Right lobe of liver (tissue), 6 donors: ENCODE measurements at places on chromosomes 3 and 15. TPM values are rescaled to one million over a fixed set of nuclear protein-coding genes. Genes with fewer than 3 reads are reported as not detected.

DNA sequence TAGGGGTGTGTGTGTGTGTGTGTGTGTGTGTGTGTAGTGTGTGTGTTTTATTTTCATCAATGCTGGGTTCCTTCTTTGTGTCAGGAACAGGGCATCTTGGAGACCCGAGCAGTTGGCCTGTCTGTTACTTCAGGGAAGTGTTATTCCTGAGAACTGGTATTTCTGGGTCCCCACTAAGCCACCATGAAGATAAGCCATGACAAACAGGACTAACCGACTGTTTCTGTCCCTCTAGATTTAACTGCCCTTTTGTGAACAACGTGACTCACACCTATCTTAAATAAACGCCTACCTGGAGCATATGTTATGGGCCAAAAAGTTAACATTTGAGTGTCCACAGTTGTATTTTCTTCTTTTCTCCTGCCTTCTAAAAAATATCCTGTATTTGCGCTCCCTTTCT lies 19.5 kb downstream of the SIDT1 start:
- DNase-seq, result no peak

VPS13C gene
- 31.1 TPM for total RNA-seq

STAC gene
- total RNA-seq, result 0.23 TPM

DNA sequence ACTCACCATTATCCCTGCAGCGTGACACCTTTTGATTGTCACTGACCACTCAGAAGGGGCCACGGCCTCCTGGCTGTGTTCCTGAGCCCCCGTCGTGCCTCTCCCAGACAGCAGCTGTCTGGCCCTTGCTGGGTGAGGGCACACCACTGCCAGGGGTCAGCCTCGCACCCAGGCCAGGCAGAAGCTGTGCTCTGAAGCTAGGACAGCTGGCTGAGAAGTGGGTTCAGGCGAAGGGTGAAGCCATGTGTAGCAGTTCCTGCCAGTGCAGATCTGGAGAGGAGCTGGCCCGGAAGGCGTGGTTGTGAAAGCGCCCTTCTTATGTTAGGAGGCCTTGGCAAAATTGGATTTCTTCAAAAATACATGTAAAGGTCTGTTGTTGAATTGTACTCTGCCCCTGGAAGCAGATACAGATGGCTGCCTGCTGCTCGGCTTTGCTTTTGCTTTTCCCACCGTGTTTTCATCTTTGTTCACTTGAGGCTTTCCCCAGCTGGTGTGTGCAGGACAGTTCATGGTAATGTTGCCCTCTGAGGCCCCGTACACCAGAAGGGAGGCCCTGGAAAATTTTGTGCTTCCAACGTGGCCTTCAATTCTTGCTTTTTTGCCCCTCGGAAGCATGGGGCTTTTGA lies 49.1 kb downstream of the KLHL25 start:
- DNase-seq, result no peak

POTEB gene
- total RNA-seq, result not detected

ACAN gene
- total RNA-seq, result not detected

- no peak for DNase-seq
These were observed 7.0 kb downstream of the ANPEP start for GRCh38 chr15:89807689-89808088.
